ENCODE measurements at places on chromosomes 4 and X. TPM values are rescaled to one million over a fixed set of nuclear protein-coding genes. Genes with fewer than 3 reads are reported as not detected.

The PLAC8 gene
- total RNA-seq, result 7.9 TPM

The SNCA gene
- total RNA-seq, result 15.7 TPM

The SMC1A gene
- 25.3 TPM for total RNA-seq

The FAM50A gene
- 30.7 TPM for total RNA-seq

DNA sequence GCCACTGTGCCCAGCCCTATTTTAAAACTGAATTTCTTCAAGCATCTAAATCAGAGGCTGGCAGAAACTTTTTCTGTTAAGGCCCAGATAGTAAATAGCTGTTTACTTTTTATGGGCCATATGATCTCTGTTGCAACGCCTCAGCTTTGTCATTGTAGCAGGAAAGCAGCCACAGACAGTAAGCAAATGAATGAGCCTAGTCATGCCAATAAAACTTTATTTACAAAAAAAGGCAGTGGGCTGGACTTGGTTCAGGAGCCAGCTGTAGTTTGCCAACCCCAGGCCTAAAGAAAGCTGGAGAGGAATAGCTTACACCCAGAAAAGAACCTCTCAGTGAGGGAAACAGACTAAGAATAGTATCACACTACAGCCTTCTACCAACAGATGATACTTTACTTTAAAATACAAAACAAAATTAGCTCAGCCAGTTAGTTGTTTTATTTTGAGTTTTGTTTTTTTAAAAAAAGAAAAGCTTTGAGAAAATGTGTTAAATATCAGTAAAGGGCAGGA lies 25.5 kb downstream of the CHST7 start:
- H3K27me3 ChIP-seq, result peaks cover 50% of the 10 kb centered on the region
- no peak overlapping the region for H3K27ac ChIP-seq
- no peak for DNase-seq
- H3K4me1 ChIP-seq, result no peaks in the 10 kb centered on the region
- H3K36me3 ChIP-seq, result no peaks in the 10 kb centered on the region

DNA sequence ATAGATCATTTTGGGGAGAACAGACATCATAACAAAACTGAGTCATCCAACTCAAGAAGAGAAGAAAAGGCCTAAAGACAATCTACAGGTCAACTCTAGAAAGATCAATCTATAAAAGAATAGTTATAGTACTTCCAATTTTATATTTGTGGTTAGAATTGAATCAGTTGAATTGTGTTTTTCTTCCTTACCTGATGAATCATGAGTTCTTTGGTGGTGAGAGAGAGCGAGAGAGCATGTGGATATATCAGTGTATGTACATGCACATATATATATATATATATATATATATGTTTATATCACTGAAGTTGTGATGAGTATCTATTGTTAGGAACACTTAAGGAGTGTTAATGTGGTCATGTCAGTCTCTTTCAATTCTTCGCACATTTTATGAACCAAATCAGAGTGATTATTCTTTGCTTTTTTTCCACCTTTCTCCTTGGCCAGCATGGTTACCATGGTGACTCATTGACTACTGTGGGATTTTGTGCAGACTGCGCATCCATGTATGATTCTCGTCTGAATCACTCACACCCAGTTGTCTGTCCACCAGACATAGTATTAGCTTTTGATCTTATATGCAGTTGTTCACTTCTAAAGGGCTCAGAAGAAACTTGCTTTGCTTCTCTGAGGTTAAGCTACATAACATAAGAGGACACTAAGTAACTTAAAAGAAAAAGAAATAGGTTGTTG lies 90.4 kb upstream of the RAB40AL start:
- H3K4me1 ChIP-seq, result no peaks in the 10 kb centered on the region
- H3K27me3 ChIP-seq, result no peaks in the 10 kb centered on the region
- H3K27ac ChIP-seq, result no peak overlapping the region
- no peak for DNase-seq
- H3K36me3 ChIP-seq, result no peaks in the 10 kb centered on the region
- H3K4me3 ChIP-seq, result no peak overlapping the region

- H3K36me3 ChIP-seq, result no peaks in the 10 kb centered on the region
- H3K4me3 ChIP-seq, result no peak overlapping the region
- no peaks in the 10 kb centered on the region for H3K27me3 ChIP-seq
- no peaks in the 10 kb centered on the region for H3K4me1 ChIP-seq
- H3K27ac ChIP-seq, result no peak overlapping the region
Measured at GRCh38 chr4:115873048-115873447, 759.6 kb upstream of the NDST4 start.

DNA sequence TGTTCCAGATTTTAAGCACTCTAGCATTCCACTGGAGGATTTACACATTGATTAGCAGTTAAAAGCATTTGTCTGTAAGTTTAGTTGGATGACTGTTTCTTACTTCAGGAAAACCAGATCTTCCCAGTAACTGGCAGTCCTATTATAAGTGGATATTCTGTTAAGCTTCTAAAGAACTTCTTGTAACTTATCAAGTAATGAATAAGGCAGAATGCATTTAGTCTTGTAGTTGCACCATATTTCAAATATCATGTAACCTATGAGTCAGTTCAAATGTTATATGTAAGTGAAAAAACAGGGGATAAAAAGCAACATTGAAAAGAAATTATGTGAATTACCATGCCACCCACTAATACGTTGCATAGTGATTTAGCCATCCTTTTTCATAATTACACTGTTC lies 30.2 kb upstream of the TENM3 start:
- H3K27me3 ChIP-seq, result no peaks in the 10 kb centered on the region
- no peaks in the 10 kb centered on the region for H3K36me3 ChIP-seq
- H3K4me1 ChIP-seq, result no peaks in the 10 kb centered on the region
- no peak overlapping the region for H3K27ac ChIP-seq
- DNase-seq, result no peak
- H3K4me3 ChIP-seq, result no peak overlapping the region

DNA sequence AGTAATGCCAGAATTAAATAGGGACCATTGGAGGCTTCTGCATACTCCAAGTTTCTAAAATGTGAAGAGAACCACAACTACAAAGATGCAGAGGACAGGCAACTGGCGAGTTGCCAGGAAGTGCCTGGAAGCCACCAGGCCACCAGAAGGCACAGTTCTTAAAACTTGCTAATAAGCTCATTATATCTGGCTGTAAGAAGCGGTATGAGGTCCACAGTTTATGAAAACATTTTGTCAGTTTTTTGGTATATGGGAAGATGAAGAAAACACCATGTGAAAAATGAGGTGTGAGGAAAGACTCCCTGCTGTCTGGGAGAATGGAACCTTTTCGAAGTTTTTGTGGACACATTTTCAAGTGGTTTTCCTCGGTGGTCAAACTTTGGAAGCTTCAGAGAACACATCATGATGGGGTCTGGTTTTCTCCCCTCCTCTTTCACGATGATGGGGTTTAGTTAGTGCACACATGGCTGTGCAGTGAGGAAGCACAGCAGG lies 202.7 kb downstream of the NR3C2 start:
- no peaks in the 10 kb centered on the region for H3K27me3 ChIP-seq
- no peak overlapping the region for H3K4me3 ChIP-seq
- DNase-seq, result no peak
- H3K4me1 ChIP-seq, result peaks cover 6% of the 10 kb centered on the region
- no peak overlapping the region for H3K27ac ChIP-seq

- no peaks in the 10 kb centered on the region for H3K4me1 ChIP-seq
- H3K27me3 ChIP-seq, result no peaks in the 10 kb centered on the region
- peaks cover 5% of the 10 kb centered on the region for H3K36me3 ChIP-seq
- H3K27ac ChIP-seq, result no peak overlapping the region
- no peak overlapping the region for H3K4me3 ChIP-seq
Measured at GRCh38 chr4:38920186-38920585, 52.6 kb downstream of the FAM114A1 start.

- H3K36me3 ChIP-seq, result no peaks in the 10 kb centered on the region
- H3K4me3 ChIP-seq, result no peak overlapping the region
- H3K4me1 ChIP-seq, result no peaks in the 10 kb centered on the region
- peaks cover 4% of the 10 kb centered on the region for H3K27me3 ChIP-seq
- DNase-seq, result no peak
- no peak overlapping the region for H3K27ac ChIP-seq
Measured at GRCh38 chrX:113539599-113540356, 699.1 kb upstream of the AMOT start.

- DNase-seq, result no peak
- H3K36me3 ChIP-seq, result no peaks in the 10 kb centered on the region
- no peak overlapping the region for H3K27ac ChIP-seq
Measured at GRCh38 chr4:10605031-10605430, 79.5 kb downstream of the CLNK start.

- H3K36me3 ChIP-seq, result no peaks in the 10 kb centered on the region
- DNase-seq, result no peak
- no peak overlapping the region for H3K27ac ChIP-seq
- H3K4me3 ChIP-seq, result no peak overlapping the region
- H3K27me3 ChIP-seq, result no peaks in the 10 kb centered on the region
- no peaks in the 10 kb centered on the region for H3K4me1 ChIP-seq
Measured at GRCh38 chr4:127251423-127251822, 381.3 kb upstream of the INTU start.

DNA sequence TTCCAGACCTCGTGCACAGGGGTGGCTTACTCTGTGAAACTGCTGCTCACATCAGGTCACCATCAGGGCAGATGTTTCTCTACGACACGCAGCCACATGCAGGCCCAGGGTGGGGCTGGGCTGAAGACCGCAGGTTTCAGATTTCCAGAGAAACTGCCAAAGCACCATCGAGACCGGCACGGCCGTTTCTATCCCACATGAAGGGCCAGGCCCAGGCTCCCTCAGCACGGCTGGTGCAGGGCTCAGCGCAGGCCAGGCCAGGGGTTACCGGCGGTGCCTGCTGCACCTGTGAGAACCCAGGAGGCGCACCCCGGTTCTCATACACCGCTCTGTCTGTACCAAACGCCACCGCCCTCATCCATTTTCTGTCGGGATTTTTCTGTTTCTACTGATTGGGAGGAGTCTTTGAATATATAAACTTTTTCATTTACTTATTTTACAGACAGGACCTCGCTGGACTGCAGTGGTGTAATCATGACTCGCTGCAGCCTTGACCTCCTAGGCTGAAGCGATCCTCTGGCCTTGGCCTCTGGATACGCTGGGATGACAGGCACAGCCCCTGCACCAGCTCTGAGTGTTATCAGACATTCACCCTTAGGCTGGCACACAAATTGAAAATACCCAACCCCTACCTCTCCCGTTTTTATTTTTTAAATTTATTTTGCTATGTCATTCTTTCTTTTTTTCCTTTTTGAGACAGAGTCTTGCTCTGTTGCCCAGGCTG lies 17.1 kb downstream of the CTBP1 start:
- H3K4me1 ChIP-seq, result no peaks in the 10 kb centered on the region
- no peaks in the 10 kb centered on the region for H3K27me3 ChIP-seq
- H3K36me3 ChIP-seq, result no peaks in the 10 kb centered on the region

DNA sequence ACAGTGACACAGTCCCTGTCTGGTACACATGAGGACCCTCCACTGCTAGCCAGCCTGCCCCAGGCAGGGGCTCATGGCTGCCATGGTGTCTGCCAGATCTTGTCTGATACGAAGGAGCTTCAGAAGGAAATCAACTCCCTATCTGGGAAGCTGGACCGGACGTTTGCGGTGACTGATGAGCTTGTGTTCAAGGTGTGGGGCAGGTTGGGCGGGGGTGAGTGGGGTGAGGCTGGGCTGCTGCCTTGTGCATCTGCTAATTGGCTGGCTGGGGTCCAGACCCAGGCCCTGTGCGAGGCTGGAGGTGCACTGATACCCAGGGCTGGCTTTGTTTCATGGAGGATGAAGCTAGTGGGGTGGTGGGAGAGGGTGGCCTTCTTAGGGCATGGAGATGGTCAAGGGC lies 13.8 kb downstream of the CCDC22 start:
- no peak for DNase-seq
- H3K27ac ChIP-seq, result no peak overlapping the region
- H3K4me3 ChIP-seq, result no peak overlapping the region
- H3K4me1 ChIP-seq, result no peaks in the 10 kb centered on the region
- H3K36me3 ChIP-seq, result no peaks in the 10 kb centered on the region
- H3K27me3 ChIP-seq, result no peaks in the 10 kb centered on the region

- no peak overlapping the region for H3K4me3 ChIP-seq
- H3K27ac ChIP-seq, result no peak overlapping the region
- no peaks in the 10 kb centered on the region for H3K27me3 ChIP-seq
- H3K4me1 ChIP-seq, result no peaks in the 10 kb centered on the region
- no peaks in the 10 kb centered on the region for H3K36me3 ChIP-seq
- DNase-seq, result no peak
Measured at GRCh38 chr4:101414496-101414895, 67.2 kb upstream of the PPP3CA start.

GRCh38 chrX:153646620-153647373 lies at the start of gene DUSP9:
TSS of gene DUSP9 (plus strand) at chrX:153647203. CDS start at chrX:153647954, 751 bp downstream.
- H3K27me3 ChIP-seq, result no peaks in the 10 kb centered on the region
- H3K27ac ChIP-seq, result no peak within 1 kb of the TSS
- no peak for DNase-seq
- H3K4me3 ChIP-seq, result peak within 1 kb of the TSS; percentile 58
- no peaks in the 10 kb centered on the region for H3K4me1 ChIP-seq

- H3K36me3 ChIP-seq, result no peaks in the 10 kb centered on the region
- no peak overlapping the region for H3K4me3 ChIP-seq
- H3K4me1 ChIP-seq, result no peaks in the 10 kb centered on the region
- H3K27me3 ChIP-seq, result peaks cover 5% of the 10 kb centered on the region
- DNase-seq, result no peak
Measured at GRCh38 chrX:45485719-45486118, 285.0 kb upstream of the DIPK2B start.

- H3K4me1 ChIP-seq, result no peaks in the 10 kb centered on the region
- H3K27ac ChIP-seq, result no peak overlapping the region
- H3K4me3 ChIP-seq, result no peak overlapping the region
- H3K27me3 ChIP-seq, result no peaks in the 10 kb centered on the region
Measured at GRCh38 chrX:130772776-130773143, 130.2 kb downstream of the ENOX2 start.

- peak overlapping the region; percentile 71 for H3K27ac ChIP-seq
- peak; percentile 65 for DNase-seq
- no peaks in the 10 kb centered on the region for H3K27me3 ChIP-seq
- no peak overlapping the region for H3K4me3 ChIP-seq
Measured at GRCh38 chr4:10296730-10297129, 160.5 kb downstream of the ZNF518B start.

DNA sequence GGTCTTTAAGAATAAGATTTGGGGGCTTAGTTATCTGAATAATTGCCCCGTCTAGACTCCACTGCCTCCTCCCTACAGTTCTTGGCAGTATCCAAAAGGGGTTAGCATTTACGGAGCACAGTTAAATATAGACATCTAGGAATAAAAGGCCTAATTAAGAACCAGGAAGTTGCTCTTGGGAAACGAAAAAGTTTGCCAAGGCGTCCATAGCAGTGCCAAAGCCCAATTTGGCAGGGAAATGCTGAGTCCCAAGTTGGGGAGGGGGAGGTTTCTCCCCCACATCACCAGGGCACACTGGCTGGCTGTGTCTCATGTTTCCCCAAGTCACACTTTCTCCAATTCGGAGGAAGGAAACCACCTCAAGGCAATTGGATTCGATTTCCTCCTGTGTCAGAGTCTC lies 338.7 kb downstream of the FBXW7 start:
- no peaks in the 10 kb centered on the region for H3K36me3 ChIP-seq
- no peak overlapping the region for H3K4me3 ChIP-seq
- H3K27me3 ChIP-seq, result no peaks in the 10 kb centered on the region
- H3K4me1 ChIP-seq, result no peaks in the 10 kb centered on the region
- DNase-seq, result no peak

GRCh38 chr4:71468116-71468710 lies 129.4 kb downstream of the SLC4A4 start:
- no peaks in the 10 kb centered on the region for H3K4me1 ChIP-seq
- H3K36me3 ChIP-seq, result no peaks in the 10 kb centered on the region
- DNase-seq, result no peak
- H3K27me3 ChIP-seq, result no peaks in the 10 kb centered on the region
- no peak overlapping the region for H3K27ac ChIP-seq
- H3K4me3 ChIP-seq, result no peak overlapping the region

- no peaks in the 10 kb centered on the region for H3K4me1 ChIP-seq
- no peak overlapping the region for H3K27ac ChIP-seq
- H3K27me3 ChIP-seq, result no peaks in the 10 kb centered on the region
- H3K36me3 ChIP-seq, result no peaks in the 10 kb centered on the region
- no peak for DNase-seq
Measured at GRCh38 chrX:13498238-13498637, 71.2 kb upstream of the EGFL6 start.
